ENCODE measurements at places on chromosomes 3 and 15. TPM values are rescaled to one million over a fixed set of nuclear protein-coding genes. Genes with fewer than 3 reads are reported as not detected.

Gene PDHB
- 36.2 TPM for total RNA-seq

Gene FAM174B
- 1.3 TPM for total RNA-seq

Gene SH2D7
- total RNA-seq = not detected

Gene PARP15
- 0.21 TPM for total RNA-seq

Gene ANKRD34C
- not detected for total RNA-seq

Gene GP5
- total RNA-seq = under 0.01 TPM

Gene GXYLT2
- 11.2 TPM for total RNA-seq

Gene ECE2
- total RNA-seq = not detected

Gene ARHGAP11A
- 2.3 TPM for total RNA-seq

Gene MESP1
- total RNA-seq = 0.07 TPM

Gene PLXND1
- total RNA-seq = 1.0 TPM

Gene TMED3
- total RNA-seq = 84.6 TPM

Gene EFHB
- under 0.01 TPM for total RNA-seq

Gene TP63
- 254 TPM for total RNA-seq

Gene DPH3
- total RNA-seq = 23.3 TPM

Gene AP3S2
- total RNA-seq = 72.1 TPM
